ENCODE measurements at places on chromosomes 12 and 14.

DNA sequence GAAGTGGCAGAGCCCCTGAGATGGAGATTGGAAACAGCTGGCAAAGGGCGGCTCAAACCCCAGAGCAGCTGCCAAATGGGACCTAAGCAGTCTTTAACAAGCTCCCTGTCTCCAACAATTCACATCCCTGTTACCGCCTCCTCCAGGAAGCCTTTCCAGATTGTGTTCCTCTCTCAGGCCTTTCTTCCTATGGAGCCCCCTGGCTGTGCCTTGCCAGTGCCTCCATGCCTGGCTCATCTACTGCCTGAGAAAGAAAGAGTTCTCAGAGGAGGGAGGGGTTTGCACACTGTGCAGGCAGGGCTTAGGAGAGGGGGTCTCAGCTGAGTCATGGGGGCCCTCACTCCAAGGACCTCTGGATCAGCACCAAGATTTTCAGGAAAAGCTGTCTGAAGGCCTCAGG is 8.8 kb upstream of the KRT74 start:
- DNase-seq = no peak

GRCh38 chr12:75704664-75705063 is 193.3 kb upstream of the KRR1 start:
- no peak for DNase-seq

GRCh38 chr14:98184457-98184856 is 1087.5 kb downstream of the BCL11B start:
- no peak for DNase-seq

DNA sequence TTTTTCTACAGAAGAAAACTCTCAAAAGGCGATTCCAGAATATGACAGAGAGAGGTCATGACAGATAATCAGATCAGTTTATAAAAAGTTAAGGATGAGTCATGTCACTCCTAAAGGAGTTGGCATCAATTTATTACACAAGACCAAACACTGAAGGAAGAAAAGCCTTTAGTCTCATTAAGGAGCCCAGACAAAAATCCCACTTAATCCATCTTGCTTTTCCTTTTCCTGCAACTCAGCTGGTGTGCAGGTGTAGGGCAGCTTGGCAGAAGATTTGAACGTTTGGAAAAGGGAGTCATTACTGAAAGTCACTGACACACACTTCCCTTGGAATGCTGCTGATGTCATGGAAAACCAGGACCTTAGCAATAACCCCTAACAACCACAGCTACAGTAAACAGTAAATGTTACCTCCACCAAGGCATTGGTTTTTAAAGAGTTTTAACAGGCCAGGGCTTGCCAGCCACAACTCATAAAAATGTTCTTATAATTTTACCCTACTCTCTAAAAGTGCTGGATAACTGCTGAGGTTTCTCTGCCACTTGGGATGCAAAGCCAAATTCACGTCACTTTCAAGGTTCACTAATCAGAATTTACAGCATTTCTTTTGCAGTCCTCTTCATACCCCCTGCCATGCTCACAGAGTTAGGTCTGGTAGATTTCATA is 320.6 kb downstream of the RAD51B start:
- peak; percentile 100 for DNase-seq

- no peak for DNase-seq
Measured at GRCh38 chr14:76413106-76413961, 37.4 kb downstream of the ESRRB start.

Measured in HFF-Myc (cell line).